ENCODE measurements at places on chromosomes 5 and 9.
A peak's percentile ranks its signal among the peaks of the same experiment; 100 is the strongest.

GRCh38 chr5:55227664-55228430, 732 bp upstream of the MCIDAS start:
- no peak for DNase-seq
- H3K4me1 ChIP-seq, result peaks cover 53% of the 10 kb centered on the region
- H3K27me3 ChIP-seq, result peaks cover 99% of the 10 kb centered on the region
- no peak overlapping the region for H3K27ac ChIP-seq

GRCh38 chr5:170757182-170757601, 26.3 kb upstream of the GABRP start:
- no peaks in the 10 kb centered on the region for H3K4me1 ChIP-seq
- H3K4me3 ChIP-seq, result no peak overlapping the region
- no peaks in the 10 kb centered on the region for H3K27me3 ChIP-seq

DNA sequence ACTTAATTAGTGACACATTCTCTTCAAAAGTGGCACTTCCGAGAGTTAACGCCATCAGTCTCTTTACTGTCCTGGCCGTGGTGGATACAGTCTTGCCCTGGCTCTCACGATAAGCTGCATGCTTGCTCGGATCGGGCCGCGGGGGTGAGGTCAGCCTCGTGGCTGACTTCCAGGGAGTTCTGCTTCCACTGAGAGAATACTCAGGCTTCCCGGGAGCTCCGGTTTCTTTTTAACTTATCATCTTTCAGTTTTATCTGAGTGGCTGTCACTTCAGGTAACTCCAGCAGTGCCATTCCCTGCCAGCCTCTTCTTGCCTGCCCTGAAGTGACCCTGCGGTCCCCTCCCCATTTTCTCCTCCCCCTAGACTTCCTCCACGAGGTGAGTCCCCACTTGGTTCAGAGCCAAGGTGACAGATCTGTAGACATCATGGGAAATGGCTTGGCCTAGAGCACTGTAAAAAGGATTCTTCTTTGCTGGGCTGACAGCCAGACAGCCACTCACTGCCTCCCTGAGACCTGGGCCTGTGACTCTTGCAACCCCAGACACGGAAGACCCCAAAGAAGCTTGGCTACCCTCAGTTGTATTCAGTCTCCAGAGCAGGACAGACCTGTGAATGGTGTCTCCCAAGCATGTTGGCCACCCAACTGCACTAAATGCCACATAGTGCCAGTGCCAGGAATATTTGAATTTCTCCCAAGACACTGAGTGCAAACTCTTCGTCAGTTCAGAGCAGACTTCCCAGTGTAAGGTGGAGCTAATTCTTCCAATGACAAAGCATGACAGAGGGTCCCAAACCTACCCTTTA, 95.1 kb downstream of the DAPK1 start:
- H3K36me3 ChIP-seq, result no peaks in the 10 kb centered on the region
- no peaks in the 10 kb centered on the region for H3K27me3 ChIP-seq
- no peak for DNase-seq
- H3K4me1 ChIP-seq, result no peaks in the 10 kb centered on the region

DNA sequence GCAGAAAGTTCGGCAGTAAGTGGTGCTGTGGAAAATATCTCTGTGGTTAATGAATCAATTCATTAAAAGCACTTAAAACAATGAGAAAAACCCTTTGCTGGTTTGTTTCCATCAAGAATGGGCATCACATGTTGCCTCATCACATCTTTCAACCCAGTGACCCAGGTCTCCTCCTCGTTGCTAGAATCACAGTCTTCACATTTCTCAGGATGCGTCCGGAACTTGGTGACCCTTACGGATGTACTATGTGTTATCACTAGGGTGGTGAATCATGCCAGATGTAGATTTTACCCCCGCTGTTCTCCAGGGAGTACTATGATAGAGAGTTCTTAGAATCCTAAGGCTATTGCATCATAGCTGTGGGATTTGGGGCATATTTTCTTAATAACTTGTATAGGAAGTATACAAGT, 217.9 kb upstream of the KLF4 start:
- H3K27ac ChIP-seq, result no peak overlapping the region
- no peak overlapping the region for H3K4me3 ChIP-seq
- H3K4me1 ChIP-seq, result no peaks in the 10 kb centered on the region
- H3K27me3 ChIP-seq, result no peaks in the 10 kb centered on the region
- no peaks in the 10 kb centered on the region for H3K36me3 ChIP-seq

DNA sequence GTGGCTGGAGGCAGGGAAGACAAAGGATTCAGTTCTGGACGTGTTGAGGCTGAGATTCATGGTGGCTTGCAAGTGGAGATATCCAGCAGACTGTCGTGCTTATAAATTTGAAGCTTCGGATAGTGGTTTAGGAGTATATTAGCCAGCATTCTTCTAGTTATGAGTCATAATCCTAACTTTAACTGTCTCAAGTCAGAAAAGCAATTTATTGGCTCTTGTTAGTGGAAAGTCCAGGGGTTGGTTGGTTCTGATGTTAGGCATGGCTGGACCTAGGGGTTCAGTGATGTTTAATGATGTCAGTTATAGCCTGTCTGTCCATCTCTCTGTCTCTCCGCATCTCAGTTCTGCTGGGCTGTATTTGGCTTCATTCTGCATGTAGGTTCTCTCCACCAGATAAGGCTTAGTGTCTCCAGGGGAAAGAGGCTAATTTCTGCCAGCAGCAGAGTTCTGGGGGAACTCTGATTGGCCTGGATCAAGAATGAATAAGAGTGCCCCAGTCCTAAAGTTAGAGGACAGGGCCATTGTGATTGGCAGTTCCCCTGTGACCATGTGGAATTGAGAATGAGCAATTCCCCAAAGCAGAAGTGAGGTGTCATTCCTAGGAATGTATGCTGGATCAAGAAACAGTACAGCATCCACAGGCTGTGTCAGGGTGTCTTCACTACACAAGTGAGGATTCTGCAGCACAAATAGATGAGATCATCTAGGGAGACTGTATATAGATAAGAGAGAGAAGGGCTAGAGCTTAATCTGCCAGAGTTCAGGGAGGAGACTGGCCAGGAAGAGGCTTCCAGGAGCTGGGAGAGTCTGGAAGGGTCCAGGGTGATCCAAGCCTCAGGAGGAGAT, 72.9 kb upstream of the SHB start:
- H3K4me1 ChIP-seq, result no peaks in the 10 kb centered on the region
- H3K27me3 ChIP-seq, result peaks cover 7% of the 10 kb centered on the region
- H3K36me3 ChIP-seq, result no peaks in the 10 kb centered on the region
- no peak overlapping the region for H3K27ac ChIP-seq
- no peak overlapping the region for H3K4me3 ChIP-seq
- DNase-seq, result no peak

GRCh38 chr5:139196296-139196956, 1.7 kb downstream of the SIL1 start:
- H3K36me3 ChIP-seq, result no peaks in the 10 kb centered on the region
- H3K27ac ChIP-seq, result no peak overlapping the region
- no peak for DNase-seq
- H3K27me3 ChIP-seq, result no peaks in the 10 kb centered on the region
- H3K4me1 ChIP-seq, result peaks cover 17% of the 10 kb centered on the region
- no peak overlapping the region for H3K4me3 ChIP-seq

DNA sequence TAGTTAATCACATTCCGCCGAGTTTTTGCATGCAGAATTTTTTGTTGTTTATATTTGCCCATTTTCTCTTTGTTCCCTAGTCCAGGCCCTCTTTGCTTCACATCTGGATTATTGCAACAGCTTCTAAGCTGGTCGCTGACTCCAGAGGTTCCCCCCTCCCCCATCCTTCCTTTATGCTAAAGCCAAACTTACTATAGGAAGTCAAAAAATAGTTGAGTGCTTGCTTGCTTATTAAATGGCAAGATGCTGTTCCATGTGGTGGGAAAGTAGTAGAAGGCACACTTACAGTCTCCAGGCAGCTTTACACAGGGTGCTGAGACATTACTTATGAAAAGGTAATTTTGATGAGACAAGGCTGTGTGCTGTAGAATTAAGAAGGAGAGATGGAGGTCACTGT, 1.3 kb downstream of the ZBTB34 start:
- H3K36me3 ChIP-seq, result no peaks in the 10 kb centered on the region
- no peak overlapping the region for H3K27ac ChIP-seq
- peak overlapping the region; percentile 74 for H3K4me3 ChIP-seq
- no peaks in the 10 kb centered on the region for H3K27me3 ChIP-seq
- DNase-seq, result peak; percentile 7

GRCh38 chr9:117787746-117788145, 83.5 kb downstream of the TLR4 start:
- no peak for DNase-seq
- H3K4me3 ChIP-seq, result no peak overlapping the region
- H3K27me3 ChIP-seq, result no peaks in the 10 kb centered on the region

DNA sequence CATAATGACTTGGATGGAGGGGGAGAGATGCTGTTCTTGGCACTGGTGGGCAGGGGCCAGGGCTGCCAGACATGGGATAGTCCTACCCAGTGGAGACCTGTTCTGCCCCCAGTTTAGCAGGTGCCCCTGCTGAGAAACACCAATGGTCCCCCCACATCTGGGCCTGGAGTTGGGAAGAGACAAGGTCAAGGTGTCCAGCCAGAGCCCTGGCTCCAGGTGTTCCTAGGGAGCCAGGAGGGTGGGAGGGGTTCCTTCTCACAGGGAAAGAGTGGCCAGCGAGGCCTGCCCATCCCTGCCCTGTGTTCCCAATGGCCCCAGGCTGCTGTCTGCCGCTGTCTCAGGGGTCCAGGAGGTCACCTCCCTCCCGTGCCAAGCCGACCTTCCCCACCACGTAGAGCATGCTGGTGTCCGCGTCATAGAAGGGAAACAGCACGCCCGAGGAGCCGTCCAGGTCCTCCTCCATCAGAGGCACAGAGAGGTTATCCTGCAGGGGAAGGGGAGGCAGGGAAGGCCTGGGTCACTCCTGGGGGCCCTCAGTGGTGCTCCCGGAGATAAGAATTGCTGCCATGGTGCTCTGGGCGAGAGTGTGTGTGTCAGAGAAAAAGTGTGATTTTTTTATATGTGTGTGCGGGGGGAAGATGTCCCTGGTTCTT, 11.7 kb upstream of the TRIM14 start:
- H3K27me3 ChIP-seq, result no peaks in the 10 kb centered on the region
- no peak overlapping the region for H3K27ac ChIP-seq
- peaks cover 4% of the 10 kb centered on the region for H3K4me1 ChIP-seq
- DNase-seq, result no peak
- H3K4me3 ChIP-seq, result no peak overlapping the region
- peaks cover 61% of the 10 kb centered on the region for H3K36me3 ChIP-seq

DNA sequence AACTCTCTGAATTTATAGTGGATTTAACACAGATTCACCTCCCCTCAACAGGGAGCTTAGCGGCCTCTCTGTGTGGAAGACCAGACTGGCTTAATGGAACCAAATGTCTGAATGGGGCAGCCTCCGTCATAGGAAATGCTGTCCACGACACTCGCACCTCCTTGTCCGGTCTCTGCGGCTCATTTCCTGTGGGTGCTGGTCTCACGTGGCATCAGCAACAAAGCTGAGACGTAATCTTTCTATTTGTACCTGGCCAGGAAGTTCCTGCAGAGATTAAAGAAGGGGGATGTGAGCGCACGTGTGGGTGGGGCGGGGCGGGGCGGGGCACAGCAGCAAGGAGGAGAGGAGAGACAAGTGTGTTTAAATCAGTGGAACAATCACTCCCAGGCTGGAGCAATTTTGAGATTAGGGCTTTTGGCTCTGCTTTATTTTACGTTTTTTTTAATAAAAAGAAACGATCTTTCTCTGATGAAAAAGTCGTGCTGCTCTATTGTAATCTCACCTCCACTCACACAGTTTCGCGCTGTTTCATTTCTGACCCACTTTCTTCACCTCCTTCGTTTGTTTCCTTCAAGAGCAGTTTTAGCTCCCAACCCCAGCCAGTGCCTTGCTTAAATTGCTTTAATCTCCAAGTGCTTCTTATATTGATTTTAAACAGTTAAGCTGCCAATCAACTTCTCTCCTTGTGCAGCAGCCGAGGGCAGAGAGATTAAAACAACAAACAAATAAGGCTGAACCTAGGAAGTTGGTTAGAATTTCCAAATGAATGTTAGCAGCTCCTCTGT, 132.2 kb upstream of the ASTN2 start:
- no peaks in the 10 kb centered on the region for H3K36me3 ChIP-seq
- H3K27me3 ChIP-seq, result no peaks in the 10 kb centered on the region
- H3K4me1 ChIP-seq, result peaks cover 3% of the 10 kb centered on the region
- peak; percentile 13 for DNase-seq
- no peak overlapping the region for H3K4me3 ChIP-seq

All from CD4-positive, alpha-beta T cell (primary cell).